Esophagus squamous epithelium (tissue), 5 donors: ENCODE measurements at places on chromosomes 1 and 21.

DNA sequence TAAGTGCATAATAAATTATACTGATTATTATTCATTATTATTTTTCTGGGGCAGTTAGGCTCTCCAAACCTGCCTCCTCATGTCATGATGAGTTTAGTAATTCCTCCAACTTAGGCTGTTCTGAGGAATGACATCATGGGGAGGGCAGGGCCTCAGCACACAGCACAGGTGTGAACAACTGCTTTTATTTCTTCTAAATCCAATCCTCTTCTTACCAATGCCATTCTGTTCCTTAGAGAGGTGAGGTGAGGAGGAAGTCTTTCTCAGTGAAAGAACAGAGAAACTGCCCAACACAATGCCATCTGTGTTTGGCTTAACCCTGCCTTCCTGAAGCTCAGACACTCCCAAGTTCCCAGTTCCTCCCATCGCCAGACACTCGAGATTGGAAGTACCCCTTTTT is 45.4 kb upstream of the WASF2 start:
- no peak for DNase-seq

- no peak for DNase-seq
Measured at GRCh38 chr1:7356079-7356478, 415.0 kb upstream of the VAMP3 start.

- no peak for DNase-seq
Measured at GRCh38 chr21:25845729-25846256, 111.0 kb downstream of the GABPA start.

GRCh38 chr21:35291973-35292627 is 243.0 kb upstream of the RUNX1 start:
- DNase-seq, result no peak

DNA sequence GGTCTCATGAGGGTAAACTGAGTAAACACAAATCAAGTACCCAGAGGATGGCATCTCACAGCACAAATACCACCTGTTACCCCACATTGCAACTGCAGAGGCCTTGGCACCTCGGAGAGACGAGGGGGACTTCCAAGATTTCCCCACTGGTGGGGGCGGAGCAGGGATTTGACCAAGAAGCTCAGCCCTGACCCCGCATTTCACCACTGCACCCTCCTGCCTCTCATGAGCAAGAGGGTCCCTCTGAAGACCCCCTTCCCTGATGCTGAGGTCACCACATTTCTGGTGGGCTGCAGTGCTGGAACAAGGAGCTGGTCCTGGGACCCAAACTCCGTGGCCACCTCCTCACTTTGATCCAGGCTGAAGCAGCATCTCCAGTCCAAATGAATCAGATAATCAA is 342.4 kb downstream of the NPHP4 start:
- no peak for DNase-seq

DNA sequence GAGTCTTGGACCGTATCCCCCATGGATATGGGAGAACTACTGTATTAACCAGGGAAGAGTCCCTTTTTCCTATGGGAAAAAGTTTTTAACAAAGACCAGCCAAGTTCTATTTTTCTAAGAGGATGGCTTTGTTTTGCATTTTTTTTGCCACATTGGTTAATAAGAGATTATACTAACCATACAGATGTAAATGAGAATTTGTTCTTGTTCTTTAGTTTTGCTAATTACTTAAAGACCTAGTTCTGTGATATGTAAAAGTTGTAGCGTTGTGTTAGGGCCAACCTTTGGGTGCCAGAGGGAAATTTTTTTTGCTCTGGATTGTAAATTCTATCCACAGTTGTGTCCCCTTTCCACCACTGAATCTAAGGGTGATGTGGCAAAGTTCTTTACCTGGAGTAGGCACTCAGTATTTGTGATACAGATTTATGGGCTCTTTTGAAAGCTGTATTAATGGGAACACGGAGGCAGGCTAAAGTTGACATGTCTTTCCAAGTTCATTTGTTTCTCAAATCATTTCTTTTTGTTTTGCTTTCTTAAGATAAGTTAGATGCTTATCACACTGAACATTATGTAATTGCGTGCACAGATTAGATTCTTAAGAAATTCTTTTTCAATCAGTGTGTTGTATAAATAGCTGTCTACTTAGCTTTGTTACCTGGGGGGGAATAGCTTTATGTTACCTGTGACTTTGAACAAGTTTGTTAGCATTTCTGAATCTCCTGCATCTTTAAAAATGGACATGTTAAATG is 2.9 kb downstream of the SOAT1 start:
- no peak for DNase-seq

DNA sequence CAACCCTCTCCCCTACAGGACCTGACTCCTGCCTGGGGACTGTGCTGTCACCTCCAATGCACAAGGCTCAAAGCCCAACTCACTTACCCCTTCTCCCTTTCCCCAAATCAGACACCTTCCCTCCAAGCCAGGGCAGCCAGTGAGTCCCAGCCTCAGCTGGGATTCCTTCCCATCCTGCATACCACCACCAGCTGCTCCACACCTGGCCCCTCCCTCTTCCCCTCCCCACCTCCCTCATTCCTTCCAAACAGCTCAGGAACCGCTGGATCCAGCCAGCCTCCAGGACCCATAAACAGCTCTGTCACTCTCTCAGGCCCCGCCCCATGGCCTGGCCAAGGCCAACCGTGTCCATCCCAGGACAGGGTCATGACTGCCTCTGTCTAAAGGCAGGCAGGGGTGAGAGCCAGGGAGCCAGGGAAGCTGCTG is 41.4 kb downstream of the ACOT7 start:
- no peak for DNase-seq

DNA sequence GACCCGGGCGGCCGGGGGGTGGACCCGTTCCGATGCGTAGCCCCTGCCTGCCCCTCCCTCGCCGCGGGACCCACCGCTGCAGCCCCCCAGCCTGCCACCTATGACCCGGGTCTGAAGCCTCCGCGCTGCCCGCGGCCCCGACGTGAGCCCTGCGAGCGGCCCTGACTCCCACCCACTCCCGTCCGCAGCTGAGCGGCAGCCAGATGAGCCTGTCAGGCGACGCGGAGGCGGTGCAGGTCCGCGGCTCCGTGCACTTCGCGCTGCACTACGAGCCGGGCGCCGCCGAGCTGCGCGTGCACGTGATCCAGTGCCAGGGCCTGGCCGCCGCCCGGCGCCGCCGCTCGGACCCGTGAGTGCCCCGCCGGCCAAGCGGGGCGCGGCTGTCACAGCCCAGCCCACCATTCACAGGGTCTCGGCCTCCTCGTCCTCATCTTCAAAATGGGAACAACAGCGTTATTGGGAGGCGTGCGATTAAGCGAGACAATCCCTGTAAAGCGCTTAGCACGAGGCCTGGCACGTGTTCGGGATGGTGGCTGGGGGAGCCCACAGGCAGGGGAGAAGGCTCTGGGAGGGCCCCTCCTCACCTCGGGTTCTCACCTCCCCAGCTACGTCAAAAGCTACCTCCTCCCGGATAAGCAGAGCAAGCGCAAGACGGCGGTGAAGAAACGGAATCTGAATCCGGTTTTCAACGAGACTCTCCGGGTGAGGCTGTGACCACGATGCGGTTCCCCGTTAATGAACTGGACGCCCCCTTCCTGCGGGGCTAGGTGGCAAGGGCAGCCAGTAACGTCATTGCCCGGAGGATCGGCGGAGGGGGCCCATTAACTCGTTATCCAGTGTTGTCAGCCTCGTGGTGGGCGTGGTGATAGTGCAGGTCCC is 8.2 kb downstream of the SYTL1 start:
- no peak for DNase-seq

DNA sequence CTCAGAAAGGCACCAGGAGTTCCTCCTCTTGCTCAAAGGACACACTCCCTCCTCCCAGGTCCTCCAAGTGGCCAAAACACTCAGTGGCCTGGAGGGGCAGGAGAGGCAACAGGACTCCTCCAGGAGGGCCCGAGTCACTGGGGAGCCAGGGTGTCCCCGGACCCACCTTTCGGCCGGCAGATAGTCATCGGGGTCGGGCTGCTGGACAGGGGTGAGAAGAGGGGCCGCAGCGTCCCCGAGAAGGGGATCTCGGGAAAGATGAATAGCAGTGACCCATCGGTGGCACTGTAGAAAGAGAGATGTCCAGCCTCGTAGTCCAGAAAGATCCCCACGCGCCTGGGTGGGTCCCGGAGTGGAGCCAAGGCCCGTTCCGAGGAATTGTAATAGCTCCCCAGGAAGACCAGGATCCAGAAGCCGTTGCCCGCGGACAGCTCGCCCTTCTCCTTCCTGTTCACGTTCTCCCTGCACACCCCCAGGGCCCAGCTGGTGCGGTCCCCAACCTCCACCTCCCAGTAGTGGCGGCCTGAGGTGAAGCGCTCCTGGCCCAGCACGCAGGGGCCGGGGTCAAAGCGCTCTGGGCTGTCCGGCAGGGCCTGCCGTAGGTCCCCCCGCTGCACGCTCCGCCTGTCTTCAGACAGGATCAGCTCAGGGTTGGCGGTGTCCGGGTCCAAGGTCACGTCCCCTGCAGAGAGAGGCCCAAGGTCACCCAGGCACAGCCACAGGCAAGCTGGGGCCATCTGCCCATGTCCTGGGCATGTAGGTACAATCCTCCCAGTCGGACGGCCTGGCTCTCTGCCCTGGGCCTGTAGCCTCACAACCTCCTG is 11.9 kb downstream of the TRIM11 start:
- no peak for DNase-seq

DNA sequence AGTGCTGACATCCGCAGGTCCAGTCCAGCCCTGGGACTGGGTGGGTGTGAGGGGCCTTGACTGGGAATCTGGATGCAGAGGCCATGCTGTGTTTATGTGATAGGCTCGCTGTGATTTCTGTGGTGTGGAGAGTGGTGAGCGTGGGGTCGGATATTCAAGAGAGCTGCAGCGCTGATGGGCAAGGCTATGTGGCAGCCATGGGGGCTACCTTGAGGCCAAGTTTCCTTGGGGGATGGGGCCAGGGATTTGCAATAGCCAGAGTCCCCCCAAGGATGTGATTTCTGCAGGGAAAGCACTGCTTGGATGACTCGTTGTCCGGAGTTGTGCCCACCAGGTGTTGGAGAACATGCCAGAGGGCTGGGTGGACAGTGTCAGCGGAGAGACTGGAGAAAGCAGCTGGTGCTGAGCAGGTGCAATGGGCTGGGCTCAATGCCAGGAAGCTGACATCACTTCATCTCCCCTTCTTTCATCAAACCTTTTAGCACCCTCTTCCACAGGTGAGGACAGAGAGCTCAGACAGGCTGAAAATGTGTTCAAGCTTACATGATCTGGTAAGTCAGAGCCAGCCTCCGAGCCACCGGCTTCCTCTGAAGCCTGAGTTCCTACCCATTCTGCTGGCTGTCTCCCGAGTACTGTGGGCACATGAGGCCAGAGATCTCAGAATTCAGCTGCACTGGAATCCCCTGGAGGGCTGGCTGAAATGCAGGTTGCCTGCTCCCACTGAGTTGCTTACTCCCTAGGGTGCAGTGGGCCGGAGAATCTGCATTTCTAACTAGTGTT is 132.9 kb downstream of the RHOU start:
- no peak for DNase-seq

DNA sequence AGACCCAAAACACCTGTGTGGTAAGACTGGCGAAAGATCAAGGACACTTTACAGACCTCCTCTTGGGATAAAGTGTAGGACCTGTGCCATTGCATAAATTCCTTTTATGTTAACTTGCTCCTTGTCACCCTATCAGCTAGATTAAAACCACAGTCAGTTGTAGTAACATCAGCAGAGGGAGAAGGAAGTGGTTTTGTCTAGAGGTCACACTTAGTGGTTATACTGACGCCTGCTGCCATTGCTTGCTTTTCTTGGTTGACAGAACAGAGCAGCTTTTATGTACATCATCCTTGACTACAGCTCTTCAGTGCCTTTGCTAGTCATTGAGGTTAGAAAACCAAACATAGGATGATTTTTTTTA is 101.4 kb downstream of the PBX1 start:
- no peak for DNase-seq

GRCh38 chr1:230211436-230212145 is 144.6 kb downstream of the GALNT2 start:
- no peak for DNase-seq

GRCh38 chr21:28826569-28826968 is 166.1 kb downstream of the LTN1 start:
- DNase-seq, result no peak

DNA sequence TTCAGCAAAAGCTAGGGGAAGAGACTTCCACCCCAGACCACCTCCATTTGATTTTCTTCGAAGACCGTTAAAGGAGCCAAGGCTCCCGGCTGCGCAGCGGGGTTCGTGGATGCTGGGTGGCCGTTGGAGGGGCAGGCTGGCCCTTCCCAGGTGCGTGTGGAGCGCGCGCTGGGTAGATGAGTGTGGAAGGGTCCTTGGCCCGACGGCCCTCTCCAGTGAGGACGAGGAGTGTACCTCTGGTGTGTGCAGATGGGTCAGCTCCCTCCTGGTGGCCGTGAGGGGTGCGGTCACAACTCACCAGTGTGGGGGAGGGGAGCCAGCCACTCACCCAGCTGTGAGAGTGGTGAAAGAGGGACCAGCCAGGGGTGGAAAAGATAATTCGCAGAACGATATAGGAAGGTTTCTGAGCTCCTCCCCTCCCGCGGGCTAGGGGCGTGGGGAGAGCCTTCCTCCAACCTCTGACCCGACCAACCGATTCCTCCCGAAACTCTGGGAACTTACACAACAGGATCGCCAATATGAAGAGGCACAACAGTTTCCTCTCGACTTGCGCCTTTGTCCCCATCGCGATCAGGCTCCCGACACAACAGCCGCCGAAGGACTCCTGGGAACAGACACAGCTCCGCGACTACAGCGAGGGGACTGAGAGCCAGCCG is at the start of gene F11R:
TSS of gene F11R (minus strand) at position 644 of the 656 bp plus-strand sequence. CDS start at position 565, 79 bp downstream.
- DNase-seq, result no peak

GRCh38 chr1:225813214-225813964 is 3.5 kb downstream of the EPHX1 start:
- DNase-seq, result no peak

DNA sequence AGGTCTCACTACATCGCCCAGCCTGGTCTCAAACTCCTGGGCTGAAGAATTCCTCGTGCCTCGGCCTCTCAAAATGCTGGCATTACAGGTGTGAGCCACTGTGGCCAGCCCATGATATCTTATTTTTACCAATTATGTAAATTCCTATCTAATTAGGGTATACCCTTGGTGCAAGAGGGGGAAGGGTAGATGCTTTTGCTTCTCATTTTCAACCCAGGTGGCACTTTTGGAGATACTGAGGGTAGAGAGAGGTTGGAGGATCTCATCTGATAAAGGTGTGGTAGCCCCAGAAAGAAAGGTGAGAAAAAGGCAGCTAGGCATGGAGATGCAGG is 17.4 kb downstream of the ENSA start:
- DNase-seq, result no peak
